ENCODE measurements at places on chromosomes 4 and X.

DNA sequence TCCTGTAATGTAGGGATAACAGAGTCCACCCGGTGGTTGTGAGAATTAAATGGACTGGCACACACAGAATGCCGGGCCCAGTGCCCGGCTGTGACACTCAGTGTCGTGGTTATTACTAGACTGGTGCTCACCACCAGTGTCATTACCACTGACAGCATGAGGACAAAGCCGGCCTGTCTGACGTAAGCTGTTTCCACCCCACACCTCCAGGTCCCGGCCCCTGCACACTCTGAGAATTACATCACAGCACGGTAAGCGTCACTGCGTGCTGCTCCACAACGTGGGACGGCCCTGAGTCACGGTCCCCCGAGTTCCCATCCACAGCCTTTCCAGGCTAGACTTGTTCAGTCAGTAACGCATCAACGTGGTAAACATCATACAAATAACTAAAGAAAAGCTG lies 22.9 kb downstream of the FAT1 start:
- DNase-seq = no peak

- DNase-seq = no peak
Observed at GRCh38 chr4:92252846-92253245, 50.9 kb upstream of the GRID2 start.

GRCh38 chr4:145808021-145808650 lies 128.2 kb downstream of the C4orf51 start:
- peak; percentile 81 for DNase-seq

GRCh38 chrX:14015294-14015693 lies 14.4 kb downstream of the GEMIN8 start:
- DNase-seq = no peak

DNA sequence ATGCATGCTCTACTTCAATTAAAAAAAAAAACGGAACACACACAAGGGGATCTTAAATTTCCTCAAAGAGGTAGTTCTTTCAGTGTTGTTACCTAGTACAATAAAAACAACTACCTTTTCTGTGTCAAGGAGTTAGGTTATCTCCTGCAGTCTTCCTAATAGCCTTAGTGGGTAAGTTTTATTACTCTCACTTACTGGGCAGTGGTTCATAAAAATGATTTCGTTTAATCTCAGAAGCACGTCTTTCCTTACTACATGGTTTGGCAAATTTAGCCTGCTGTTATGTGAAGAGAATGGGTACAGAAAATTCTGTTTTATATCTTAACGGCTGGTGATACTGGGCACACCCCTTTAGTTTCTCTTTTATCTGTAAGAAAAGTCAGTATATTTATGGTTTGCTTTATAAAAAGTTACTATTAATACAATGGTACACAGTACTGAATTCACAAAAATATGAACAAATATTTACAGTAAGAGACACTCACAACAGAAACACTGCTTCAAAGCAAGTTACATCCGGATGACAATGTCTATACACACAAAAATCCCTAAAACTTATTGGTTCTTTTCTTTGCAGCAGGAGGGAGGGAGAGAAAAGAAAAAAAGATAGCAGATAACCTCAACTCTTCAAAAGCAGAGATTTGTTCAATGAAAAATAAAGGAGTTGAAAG lies 8.8 kb downstream of the ADH5 start:
- DNase-seq = no peak

DNA sequence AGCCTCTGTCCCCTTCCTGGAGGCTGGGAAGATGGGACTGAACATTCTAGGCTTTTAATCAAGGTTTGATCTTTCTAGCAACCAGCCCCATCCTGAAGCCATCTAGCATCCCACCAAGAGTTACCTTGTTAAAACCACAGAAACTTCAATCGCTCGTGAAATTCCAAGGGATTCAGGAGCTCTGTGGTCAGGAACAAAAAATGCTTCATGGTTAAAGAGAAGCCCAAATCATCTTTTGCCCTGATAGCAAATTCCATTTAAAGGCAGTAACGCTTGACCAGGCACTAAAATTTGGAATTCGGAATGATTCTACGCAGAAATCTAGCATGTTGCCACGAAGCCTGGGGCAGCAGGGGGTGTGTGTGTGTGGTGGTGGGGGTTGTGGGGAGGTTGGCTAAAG lies 47.8 kb downstream of the CASP6 start:
- DNase-seq = no peak

GRCh38 chr4:89109841-89110540 lies 1.3 kb upstream of the TIGD2 start:
- DNase-seq = no peak

DNA sequence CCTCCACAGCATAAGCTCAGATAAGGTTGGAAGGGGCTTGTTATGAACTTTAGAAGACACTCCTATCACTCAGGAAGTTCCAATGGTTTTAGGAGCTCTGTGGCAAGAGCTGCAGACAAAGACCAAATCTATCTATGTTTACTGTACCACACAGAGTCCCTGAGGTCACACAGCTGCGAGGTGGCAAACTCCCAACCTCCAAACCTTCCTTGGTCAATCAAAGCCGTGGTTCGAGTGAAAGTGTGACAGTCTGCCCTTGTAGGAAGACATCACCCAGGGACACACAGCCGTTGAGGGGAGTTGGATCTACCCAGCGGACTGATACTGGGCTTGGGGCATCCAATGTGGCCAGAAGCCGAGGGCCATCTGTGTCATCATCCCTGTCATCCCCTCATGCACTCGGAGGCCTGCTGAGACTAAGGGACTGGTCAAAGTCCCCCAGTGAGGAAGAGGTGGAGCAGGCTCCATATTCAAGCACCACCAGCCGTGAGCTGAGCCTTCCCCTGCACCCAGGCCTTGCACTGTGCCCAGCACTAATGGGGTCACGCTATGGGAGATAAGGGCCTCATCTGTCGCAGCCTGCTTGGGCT lies 26.8 kb downstream of the MAN2B2 start:
- no peak for DNase-seq

DNA sequence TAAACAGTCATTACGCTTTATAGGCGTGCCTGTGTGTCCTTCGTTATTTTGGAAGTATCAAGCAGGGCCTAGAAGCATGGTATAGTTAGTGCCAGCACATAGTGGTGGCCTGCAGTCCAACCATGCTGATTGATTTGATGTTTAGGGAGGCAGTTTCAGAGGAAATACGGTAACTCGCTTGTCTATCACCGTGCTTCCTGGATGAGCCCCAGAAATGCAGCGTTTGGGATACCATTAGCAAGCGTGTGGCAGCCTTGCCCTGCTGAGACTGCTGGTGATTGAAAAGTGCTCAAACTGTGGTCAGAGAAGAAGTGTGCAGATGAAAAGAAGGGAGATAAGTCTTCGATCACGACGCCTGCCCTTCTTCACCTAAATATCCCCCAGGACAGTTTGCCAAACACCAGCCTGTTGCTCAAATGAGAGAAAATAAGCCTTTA lies 158.4 kb downstream of the CHIC2 start:
- DNase-seq = peak; percentile 69

- peak; percentile 73 for DNase-seq
Observed at GRCh38 chrX:100731441-100732281, at the start of gene SYTL4. Gene SYTL4 (minus strand): TSS chrX:100732121. CDS start chrX:100702037, 30,084 bp downstream.

- no peak for DNase-seq
Observed at GRCh38 chr4:5836943-5837342, 55.9 kb downstream of the CRMP1 start.

GRCh38 chr4:86235549-86235948 lies 124.3 kb downstream of the MAPK10 start:
- no peak for DNase-seq

GRCh38 chrX:3204606-3205005 lies 141.8 kb downstream of the MXRA5 start:
- DNase-seq = no peak

DNA sequence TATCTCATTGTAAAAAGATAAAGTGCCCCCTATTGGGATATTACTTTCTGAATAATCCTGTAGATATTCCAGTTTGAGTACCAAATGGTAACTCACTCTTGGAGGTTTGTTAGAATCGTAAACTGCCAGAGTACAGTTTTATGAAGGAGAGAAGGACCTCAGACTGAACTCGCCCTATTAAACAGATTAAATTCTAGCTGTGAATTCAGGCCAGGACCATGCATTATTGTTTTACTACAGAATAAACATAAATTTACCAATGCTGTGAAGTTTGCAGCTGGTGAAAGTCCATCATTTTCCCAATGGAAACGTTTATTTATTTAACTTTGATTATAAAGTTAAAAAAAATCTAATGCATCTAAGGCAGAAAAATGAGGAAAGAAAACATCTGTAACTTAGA lies 20.2 kb upstream of the PRDM5 start:
- DNase-seq = no peak

DNA sequence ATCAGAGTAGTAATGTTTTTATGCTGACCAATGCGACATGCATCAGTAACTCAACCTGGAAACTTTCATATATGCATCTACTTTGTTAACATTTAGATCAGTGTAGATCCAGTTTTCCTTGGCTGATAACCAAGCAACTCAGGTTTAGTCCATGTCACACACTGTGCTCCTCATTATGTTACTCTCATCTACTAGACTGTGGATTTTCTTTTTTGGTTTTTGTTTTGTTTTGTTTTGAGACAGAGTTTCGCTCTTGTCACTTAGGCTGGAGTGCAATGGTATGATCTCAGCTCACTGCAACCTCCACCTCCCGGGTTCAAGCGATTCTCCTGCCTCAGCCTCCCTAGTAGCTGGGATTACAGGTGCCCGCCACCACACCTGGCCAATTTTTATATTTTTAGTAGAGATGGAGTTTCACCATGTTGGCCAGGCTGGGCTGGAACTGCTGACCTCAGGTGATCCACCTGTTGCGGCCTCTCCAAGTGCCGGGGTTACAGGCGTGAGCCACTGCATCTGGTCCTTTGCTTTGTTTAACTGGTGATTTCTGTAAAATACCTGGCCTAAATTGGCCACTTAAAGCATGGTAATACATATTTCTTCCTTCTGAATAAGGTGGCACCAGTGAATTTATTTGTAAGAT lies 48.6 kb downstream of the SMARCAD1 start:
- no peak for DNase-seq

- DNase-seq = no peak
Observed at GRCh38 chr4:136863756-136864155, 668.5 kb downstream of the PCDH18 start.

DNA sequence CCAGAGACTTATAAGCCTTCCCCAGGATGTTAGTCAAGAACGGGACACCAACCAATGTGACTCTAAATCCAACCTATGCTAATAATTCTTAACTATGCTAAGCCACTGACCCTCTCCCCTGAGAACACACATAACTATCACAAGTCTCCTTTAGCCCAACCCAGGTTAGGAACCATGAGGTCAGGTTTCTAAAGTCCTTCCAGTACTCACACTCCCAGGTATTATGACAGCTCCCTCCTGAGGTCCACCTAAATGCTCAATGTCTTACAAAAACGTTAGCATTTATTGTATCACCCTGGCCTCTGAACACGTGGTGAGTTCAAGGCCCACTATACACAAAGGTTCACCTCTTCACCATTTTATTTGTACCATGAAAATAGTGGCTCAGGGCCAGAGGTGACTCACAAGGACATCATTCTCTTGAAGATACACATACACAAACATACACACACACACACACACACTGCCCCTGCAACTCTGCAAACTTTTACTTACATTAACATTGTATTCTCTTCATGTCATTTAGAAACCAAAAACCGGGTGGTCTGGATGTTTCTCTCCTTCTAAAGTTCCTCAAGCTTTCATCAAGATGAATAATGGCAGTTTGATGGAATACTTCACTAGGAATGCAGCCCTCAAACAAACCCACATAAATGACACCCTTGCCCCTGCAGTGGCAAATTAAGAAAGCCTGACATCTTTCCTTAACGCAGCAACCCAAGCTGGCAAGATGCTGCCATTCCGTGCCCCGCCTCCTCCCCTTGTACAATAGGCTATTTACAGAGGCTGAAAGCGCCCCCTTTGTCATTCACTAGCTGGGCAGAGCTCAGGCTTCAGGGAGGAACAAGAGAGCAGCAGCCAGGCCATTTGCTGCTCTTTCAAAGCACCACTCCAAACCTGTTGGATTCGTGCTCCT lies 17.7 kb downstream of the ACSL1 start:
- DNase-seq = peak; percentile 36

- DNase-seq = no peak
Observed at GRCh38 chr4:128574706-128575105, 234.8 kb upstream of the JADE1 start.

DNA sequence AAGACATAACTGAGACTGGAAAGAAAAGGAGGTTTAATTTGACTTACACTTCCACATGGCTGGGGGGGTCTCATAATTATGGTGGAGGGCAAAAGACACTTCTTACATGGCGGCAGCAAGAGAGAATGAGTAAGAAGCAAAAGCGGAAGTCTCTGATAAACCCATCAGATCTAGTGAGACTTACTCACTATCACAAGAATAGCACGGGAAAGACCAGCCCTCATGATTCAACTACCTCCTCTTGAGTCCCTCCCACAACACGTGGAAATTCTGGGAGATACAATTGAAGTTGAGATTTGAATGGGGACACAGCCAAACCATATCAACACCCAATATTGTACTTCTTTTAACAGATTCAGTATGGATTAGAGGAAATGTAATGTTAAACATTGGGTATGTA lies 646.6 kb downstream of the ANKRD50 start:
- DNase-seq = no peak

DNA sequence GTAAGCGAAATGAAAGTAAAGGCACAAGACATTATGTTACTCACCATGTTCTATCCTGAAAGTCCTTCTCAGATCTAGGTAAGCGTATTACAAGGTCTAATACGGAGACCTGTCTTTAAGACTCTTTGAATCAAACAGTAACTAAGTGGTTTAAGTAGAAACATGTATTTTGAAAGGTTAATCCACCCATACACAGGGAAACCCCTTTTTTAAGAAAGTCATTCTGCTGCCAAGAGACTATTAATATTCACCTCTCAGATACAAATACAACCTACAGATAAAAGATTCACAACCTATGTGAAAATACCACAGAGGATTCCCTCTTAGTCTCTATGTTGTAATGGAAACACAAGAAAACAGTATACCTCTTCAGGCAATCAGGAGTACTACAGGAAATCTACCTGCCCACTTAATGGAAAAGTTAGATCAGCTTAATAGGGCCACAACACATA lies 63.2 kb upstream of the TNIP3 start:
- no peak for DNase-seq

- no peak for DNase-seq
Observed at GRCh38 chrX:12741416-12741815, 49.8 kb upstream of the PRPS2 start.

DNA sequence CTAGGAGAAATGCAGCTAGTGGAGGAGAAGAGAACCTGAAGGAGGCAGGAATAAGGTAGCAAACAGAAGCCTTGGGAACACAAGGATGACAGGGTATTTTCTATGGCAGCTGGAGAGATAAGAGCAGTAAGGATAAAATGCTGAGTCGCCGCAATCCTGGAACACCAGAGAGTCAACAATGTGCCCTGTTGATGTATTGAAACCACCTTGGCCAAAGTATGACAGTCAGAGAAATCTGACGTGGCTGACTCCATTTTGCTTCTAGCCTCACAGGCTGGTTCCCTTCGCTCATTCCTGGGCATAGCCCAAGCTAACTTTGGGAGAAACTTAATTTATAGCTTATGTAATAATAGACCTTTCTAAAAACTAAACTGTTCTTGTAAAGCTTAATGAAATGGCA lies 56.6 kb upstream of the C4orf54 start:
- DNase-seq = no peak
